Stimulated activated naive CD8-positive, alpha-beta T cell treated with anti-CD3 and anti-CD28 coated beads, Interleukin-15, amount 100 ng/mL, for 72 hours (primary cell): ENCODE measurements at places on chromosomes 4 and X.

DNA sequence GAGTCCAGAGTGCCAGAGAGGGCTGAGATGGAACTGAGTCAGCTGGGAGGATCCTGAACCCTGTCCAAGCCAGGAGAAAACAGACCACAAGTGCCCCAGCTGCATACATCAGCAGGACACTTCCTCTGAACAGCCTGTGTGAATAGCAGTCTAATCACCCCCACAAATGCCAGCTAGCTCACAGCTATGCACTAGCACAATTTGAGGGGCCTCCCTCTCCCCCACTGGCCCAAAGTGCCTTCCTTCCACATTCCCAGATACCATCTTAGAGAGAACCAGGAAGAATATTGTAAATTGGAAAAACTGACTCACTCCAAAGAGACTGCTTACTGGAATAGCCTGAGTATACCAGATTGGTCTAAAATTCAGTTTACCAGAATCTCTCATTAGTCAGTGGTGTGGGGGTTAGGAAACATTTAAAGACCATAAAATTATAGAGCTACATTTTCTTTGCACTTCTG lies 292.6 kb upstream of the KLF3 start:
- no peak for DNase-seq

DNA sequence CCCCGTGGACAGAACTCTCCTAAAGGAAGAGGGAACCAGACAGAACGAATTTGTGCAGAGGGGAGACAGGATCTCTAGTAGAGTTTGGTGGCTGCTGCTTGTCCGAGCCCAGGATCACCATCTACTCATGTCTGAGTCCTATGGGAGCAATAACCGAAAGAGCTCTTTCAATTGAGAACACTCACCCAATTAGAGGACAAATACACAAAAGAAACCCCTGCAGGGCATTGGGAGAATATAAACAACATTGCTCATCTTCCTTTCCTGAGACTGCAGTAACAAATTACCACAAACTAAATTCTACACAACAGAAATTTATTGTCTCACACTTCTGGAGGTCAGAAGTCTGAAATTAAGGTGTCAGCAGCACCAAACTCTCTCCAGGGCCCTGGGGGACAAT lies 65.6 kb downstream of the SPINK2 start:
- DNase-seq = no peak

GRCh38 chr4:3476341-3476747 lies 13.2 kb downstream of the DOK7 start:
- no peak for DNase-seq

GRCh38 chr4:102730968-102731533 lies 29.7 kb downstream of the MANBA start:
- no peak for DNase-seq

- DNase-seq = peak; percentile 30
Measured at GRCh38 chr4:138870737-138871554, 144.6 kb upstream of the NOCT start.

GRCh38 chrX:110003167-110004156 lies 548 bp downstream of the TMEM164 start:
- peak; percentile 5 for DNase-seq

GRCh38 chrX:46704767-46705386 lies 54.0 kb downstream of the SLC9A7 start:
- DNase-seq = peak; percentile 26

DNA sequence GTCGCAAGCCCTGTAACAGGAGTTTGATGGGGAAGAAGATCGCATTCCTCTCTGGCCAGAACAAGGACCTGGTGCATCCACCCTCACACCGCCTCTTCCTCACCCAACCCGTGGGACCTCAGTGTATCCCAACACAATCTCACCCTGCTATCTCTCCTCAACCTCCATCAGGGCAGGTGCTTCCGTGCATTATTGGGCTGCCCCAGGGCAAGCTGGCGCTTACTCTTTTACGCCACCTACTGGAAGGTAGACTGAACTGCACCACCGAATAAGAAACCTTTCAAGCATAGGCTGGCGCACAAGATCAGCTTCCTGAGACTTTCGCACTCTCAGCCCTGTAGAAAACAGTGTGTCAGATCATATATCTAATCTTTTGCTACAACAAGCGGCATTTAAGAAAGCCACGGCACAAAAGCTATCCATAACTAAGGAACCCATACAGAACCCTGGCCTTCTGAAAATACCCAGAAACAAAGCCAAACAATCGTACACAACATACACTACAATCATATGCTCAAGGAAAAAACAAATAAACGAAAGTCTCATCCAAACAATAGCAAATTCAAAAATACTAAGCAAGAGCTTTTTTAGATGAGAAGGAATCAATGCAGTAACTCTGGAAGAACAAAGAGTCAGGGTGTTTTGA lies 209.3 kb downstream of the UGT8 start:
- peak; percentile 28 for DNase-seq

- no peak for DNase-seq
Measured at GRCh38 chr4:140645614-140646412, 77.1 kb upstream of the UCP1 start.

DNA sequence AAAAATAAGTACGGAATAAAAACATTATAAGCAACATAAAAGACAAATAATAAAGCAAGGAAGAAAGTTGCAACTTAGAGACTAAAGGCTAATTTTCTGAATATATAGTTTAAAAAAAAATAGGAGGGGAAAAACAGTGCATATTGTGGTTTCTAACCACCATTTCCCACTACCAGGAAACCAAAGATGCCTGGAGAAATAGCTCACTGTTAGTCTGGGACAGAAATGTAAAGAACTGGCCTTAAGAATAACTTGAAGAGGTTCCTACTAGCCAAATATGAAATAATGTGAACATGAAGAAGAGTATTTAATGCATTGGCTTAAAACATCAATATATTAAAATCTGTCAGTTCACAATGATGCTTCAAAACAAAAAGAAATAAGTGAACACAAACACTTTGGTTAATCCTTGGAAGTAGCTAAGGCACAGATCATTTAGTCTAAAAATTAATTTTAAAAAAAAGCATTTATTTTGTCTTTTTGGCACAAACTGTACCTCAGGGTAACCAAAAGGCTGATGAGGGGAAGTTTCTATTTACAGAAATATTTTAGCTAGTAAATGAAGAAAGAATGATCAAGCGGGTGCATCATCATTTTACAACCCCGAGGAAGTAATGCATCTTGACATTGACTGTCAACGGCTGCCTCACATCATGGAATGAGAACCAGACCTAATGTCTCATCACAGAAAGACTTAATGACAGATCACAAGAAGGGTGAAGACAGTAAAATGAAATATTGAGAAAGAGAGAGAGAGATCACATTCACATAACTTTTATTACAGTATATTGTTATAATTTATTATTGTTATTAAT lies 297.2 kb upstream of the LDB2 start:
- no peak for DNase-seq

DNA sequence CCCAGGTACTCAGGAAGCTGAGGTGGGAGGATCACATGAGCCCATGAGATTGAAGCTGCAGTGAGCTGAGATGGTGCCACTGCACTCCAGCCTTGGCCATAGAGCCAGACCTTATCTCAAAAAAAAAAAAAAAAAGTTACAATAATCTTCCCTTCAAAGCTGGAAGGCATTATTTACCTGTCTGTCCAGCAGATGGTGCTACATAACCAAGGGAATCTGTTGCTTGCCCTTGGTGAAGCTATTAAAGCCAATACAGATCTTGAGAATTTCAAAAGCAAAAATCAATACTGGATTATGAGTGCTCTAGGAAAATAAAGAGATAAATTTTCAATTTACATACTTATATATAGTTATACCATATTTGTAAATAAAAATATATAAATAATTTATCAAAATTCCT lies 25.9 kb downstream of the PKD2 start:
- peak; percentile 21 for DNase-seq

- DNase-seq = no peak
Measured at GRCh38 chrX:112913807-112914206, 73.2 kb upstream of the AMOT start.

DNA sequence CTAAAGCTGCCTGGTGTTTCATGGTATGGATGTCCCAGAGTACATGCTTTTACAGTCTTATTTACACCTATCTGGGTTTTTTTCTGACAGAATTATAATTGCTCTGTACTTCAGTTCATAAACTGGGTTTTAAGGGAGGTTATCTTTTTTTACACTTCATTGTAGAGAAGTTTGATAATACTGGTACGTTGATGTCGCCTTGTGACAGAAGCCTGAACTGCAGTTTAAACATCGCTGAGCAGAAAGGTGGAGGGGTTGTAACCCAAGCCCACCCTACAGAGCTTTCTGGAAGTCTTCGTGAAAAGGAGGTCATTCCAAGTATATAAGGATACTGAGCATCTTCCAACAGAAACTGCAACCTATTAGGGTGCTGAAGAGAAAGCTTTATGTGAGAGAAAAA lies 46.4 kb downstream of the BEX1 start:
- no peak for DNase-seq

DNA sequence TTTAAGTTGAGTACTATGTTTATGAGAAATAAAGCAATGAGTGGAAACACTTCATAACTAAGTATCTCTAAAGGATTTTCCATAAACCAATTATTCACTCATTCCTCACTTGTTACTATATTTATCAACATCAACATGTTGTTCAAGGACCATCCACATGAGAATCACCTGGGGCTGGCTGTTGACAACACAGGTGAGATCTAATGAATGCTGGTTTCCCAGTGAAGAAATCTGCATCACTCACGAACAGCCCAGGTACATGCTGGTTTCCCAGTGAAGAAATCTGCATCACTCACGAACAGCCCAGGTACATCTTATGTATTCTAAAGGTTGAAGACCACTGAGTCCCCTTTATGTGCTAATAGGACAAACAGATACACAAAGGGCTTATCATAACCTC lies 32.5 kb downstream of the TSPAN5 start:
- no peak for DNase-seq

- no peak for DNase-seq
Measured at GRCh38 chr4:172725581-172725980, 443.0 kb upstream of the GALNT7 start.

DNA sequence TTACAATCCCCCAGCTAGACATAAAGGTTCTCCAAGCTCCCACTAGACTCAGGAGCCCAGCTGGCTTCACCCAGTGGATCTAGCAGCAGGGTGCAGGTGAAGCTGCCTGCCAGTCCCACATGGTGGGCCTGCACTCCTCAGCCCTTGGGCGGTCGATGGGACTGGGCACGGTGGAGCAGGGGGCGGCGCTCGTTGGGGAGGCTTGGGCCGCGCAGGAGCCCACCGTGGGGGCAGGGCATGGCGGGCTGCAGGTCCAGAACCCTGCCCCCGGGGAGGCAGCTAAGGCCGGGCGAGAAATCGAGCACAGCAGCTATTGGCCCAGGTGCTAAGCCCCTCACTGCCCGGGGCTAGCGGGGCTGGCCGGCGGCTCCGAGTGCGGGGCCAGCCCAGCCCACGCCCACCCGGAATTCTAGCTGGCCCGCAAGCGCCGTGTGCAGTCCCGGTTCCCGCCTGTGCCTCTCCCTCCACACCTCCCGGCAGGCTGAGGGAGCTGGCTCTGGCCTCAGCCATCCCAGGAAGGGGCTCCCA lies 9.6 kb upstream of the KLF8 start:
- no peak for DNase-seq

GRCh38 chrX:66035667-66036066 lies 4.2 kb downstream of the VSIG4 start:
- DNase-seq = no peak

GRCh38 chrX:10939424-10939823 lies 171.7 kb upstream of the HCCS start:
- DNase-seq = no peak

DNA sequence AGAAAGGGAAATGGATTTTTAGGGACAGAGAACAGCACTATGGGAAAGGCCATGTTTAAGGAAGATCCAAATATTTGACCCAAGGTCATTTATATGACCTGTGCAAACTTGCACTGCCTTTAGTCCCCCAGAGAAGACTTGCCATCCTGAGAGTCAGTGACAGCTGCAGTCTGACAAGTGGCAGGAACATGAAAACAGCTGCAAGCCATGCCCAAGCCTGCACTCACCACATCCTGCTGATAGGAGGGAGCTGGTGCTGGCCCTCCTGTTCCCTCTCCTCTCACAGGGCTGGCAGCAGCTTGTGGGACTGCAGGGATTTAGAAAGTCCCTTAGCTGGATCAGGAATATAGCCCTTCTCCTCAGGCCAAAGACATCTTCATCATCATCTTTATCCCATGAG lies 187.7 kb downstream of the RAP1GDS1 start:
- no peak for DNase-seq

GRCh38 chr4:112944006-112944405 lies 105.4 kb upstream of the ANK2 start:
- DNase-seq = no peak

DNA sequence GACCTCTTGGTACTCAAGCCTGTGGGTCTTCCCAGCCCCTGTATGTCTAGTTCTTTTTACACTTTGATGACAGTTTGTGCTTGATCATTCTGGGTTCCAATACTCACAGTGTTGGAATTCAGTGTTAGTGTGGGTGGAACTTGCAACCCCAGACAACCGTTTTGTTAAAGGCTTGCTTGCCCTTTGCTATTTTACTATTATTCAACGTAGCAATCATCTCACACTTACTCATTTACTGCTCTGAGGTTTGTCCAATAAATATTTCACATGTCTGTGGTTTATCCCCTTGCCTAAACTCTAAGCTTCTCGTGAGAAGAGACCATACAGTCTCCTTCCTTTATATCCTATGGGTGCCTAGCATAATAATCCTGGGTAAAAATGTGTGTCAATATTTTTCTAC lies 15.3 kb downstream of the CCNG2 start:
- no peak for DNase-seq

- no peak for DNase-seq
Measured at GRCh38 chr4:82761229-82761628, 37.4 kb downstream of the SCD5 start.

DNA sequence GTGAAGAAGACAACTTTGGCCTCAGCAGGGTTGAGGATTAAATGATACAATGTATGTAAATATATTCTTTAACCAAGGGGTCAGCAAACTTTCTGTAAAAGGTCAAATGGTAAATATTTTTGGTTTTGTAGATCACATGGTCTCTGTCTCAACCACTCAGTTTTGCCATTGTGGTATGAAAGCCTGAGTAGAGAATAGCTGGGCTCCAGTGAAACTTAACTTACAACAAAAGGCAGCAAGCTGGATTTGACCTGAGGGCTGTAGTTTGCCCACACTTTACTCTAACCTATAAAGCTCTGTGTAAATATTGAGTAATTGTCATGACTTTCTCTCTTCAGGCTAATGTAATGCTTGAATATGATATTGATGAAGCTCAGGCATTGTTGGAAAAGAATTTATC lies 19.6 kb downstream of the VBP1 start:
- DNase-seq = no peak

- no peak for DNase-seq
Measured at GRCh38 chr4:152981278-152981677, 45.2 kb downstream of the FHDC1 start.

DNA sequence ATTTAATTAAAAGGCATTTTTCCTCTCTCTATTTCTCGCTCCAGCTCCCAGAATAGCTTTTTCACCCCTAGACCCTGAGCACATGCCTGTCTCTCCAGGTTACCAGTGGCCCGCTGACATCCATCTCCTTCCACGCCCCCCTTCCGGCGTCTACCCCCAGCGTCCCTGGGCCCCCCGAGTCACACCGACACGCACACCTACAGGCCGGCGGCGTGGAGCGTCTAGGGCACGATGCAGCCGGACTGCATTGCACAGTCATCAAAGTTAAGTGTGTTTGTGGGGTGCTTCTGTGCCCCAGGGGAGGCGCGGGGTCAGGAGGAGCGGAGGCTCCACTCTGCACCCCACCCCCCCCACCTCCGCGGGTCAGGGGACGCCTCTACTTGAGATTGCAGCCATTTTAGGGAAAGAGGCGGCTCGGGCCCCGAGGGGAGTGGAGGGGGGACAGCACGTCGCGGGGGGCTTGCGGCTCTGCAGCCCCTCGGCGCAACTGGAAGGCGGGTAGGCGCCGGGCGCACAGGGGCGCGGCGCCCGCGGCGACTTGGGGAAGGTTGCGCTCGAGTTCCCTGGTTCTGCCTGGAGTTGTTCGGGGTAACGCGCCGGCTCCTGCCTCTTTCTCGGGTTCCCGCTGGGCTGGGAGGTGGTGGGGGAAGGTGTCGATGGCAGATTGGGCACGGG lies 112.7 kb downstream of the DHX15 start:
- DNase-seq = peak; percentile 46
